ENCODE measurements at places on chromosomes 5 and 9.

- no peak for DNase-seq
These were observed 2.2 kb upstream of the CLINT1 start for GRCh38 chr5:157860898-157861890.

GRCh38 chr9:136339173-136339957 is 12.0 kb downstream of the GPSM1 start:
- peak; percentile 39 for DNase-seq

DNA sequence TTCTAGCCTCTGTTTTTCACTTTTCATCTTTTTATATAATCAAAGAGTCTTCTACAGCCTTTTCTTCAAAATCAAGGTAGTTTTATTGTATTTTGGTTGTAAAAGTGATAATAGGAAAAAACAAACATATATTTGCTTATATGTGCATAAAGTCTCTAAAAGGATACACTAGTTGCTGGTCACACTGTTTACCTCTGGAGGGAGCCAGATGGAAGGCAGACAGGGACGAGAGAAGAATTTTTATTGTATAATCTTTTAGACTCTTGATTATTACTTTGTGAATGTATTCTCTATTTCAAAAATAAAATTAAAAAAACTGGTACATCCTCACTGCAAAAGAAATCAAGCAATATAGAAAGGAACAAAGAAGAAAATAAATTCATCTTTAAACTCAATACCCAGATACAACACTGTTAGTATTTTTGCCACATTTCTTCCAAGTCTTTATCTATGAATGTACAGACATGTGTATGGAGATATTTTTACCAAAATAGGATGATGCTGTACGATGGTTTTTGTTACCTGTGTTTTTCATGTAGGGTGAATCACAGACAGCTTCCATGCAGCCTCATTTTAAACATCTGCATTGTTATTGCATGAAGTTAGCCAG is 6.1 kb upstream of the RNF183 start:
- DNase-seq = no peak

- DNase-seq = no peak
These were observed 407.2 kb downstream of the EFNA5 start for GRCh38 chr5:107263387-107264018.

- no peak for DNase-seq
These were observed 112.7 kb upstream of the SPRY4 start for GRCh38 chr5:142437563-142437962.

- no peak for DNase-seq
These were observed 1085.4 kb upstream of the CDH6 start for GRCh38 chr5:30108051-30108450.

- no peak for DNase-seq
These were observed 28.8 kb downstream of the LPCAT1 start for GRCh38 chr5:1494780-1495524.

- DNase-seq = no peak
These were observed 978 bp upstream of the UBE2B start for GRCh38 chr5:134370311-134370870.

DNA sequence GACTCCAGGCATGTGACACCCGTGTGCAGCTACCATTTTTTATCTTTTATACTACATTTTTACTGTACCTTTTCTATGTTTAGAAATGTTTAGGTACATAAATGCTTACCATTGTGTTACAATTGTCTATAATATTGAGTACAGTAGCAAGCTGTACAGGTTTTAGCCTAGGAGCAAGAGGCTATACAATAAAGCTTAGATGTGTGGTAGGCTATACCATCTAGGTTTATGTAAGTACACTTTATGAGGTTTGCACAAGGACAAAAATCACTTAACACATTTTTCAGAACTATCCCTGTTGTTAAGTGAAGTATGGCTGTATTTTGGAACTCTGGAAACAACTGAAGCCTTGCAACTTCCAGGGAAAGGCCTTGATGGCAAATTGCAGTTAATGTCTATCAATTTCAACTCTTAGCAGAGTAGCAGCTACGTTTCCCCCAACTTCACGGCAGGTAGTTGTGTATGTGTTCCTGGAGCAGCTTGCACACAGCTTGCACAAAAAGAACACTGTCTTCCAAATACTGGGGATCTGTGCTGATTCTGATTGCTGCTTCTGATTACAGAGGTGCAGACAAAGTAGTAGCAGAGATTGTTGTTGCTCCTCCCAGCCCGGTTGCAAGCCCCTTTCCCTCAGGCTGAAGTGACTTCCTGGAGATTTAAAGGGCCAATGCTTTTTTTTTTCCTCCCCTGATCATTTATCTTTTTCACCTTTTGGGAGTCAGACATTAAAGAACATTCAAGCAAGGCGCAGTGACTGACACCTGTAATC is 30.0 kb downstream of the SIL1 start:
- no peak for DNase-seq

DNA sequence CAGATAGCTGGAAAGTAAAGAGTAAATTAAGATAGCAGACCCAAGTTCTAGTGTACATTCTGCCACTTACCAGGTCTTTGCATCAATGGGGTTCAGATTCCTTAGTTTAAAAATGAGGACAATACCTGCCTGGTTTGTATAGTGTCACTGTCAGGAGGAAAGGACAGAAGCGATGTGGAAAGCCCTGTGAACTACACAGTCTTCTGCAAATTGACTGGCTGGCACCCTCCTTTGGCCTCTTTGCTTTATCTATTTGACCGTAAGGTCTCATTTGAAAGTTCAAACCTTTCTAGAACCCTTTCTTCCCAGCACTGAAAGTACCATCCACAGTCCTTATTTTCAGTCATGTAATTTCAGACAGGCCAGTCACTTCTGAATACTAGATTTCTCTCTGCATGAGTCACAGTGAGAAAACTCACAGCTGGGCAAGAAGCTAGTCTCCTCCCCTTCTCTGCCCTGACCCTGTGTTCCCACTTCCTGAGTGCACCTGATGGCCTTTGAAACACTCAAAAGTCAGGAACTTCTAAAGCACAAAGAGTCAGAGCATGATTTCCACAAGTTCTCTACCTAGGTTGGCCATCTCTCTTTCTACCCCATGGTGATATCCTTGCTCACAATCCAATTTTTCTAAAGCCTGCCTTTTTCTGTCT is 91.3 kb upstream of the RASEF start:
- DNase-seq = no peak

DNA sequence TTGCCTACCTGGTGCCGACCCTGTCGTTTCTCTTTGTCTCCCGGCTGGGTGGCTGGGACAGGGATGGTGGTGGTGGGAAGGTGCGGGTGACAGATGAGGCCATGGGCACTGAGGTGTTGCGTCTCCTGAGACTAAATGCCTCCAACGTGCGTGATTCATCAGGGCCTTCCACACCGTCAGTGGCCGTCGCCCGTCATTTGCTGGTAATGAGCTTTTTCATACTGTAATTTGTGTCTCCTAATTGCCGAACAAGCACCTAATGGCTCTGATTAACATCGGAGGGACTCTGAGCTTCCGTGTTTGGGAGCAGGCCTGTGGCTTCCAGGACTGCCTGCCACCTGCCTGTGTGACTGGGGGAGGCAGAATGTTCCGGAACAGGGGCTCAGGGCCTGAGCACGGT is 35.2 kb downstream of the RXRA start:
- DNase-seq = no peak

GRCh38 chr5:81852291-81853029 is 101.6 kb upstream of the SSBP2 start:
- no peak for DNase-seq

GRCh38 chr5:43270645-43271044 is 42.6 kb downstream of the HMGCS1 start:
- DNase-seq = no peak

- no peak for DNase-seq
These were observed 9.1 kb upstream of the TBC1D2 start for GRCh38 chr9:98264516-98264915.

DNA sequence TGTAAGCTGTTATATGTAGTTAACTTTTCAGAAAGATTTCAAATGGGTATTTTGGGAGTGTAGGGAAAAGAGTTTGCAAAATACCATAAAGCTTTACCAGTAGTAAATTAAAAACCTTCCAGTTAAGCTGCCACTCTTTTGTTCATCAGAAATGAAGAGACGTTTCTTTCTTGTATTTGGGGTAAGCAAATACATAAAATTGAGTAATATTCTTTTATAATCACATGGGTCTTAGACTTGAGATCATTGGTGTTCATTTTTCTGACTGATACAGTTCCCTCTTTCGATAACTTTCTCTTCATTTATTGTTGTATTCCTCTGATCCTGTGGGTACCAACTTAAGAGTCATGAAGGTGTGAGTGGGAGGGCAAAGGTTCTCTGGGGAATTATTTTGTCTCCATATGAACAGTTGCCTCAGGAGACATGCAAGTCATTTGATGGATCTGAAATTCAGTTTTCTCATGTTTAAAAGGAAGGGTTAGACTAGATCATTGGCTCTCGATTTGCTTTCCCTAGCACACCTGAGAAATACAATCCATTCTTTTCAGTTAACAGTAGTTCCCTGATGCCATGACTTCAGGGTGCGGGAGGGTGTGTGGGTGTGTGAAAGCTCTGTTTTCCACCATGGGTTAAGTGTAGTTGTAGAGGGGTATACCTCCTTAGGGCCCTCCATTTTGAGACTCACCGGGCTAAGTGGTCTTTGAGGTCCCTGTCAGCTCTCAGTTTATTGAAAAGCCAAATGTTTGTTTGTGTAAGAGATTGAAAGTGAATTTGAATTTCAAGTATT is 47.7 kb downstream of the CNTRL start:
- no peak for DNase-seq

- no peak for DNase-seq
These were observed 441.3 kb upstream of the PIK3R1 start for GRCh38 chr5:67774267-67774552.

GRCh38 chr9:70428781-70429180 is 14.3 kb upstream of the KLF9 start:
- DNase-seq = no peak

GRCh38 chr9:113707953-113708695 is 168.0 kb upstream of the ZNF618 start:
- no peak for DNase-seq

DNA sequence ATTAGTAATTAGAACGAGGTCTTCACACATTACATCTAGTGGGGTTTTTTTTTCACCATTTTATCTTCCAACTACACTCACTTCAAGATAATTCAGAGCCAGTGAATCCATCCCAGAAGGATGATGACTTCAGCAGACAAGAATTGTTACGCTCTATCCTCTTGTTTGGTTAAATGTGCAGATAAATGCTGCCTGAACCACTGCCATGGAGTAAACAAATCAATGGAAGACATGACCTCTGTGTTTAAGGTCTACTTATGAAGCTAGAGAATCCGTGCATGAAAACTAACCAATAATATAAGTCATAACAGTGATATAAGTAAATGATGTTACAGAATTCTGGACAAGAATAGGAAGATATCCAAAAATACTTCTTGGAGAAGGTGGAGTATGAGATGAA is 602.6 kb downstream of the TLR4 start:
- no peak for DNase-seq

DNA sequence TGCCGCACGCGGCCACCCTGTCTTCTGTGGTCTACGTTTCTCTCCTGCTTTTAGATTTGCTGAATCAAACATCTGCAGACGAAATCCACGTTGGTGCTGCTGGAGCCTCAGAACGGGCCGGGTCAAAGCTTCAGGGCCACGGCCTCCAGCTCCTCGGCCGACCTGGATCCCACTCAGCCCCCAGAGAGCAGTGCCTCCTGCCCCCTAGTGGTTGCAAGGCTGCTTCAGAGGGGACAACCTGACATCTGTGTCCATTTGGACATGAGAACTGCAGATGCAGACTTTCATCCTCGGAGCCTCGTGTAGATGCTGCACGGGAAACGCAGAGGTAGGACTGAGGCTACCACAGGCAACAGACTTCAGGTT is 23.0 kb upstream of the SLC6A3 start:
- DNase-seq = no peak
